Activated gamma-delta T cell (primary cell): ENCODE measurements at places on chromosomes 11 and 22.

DNA sequence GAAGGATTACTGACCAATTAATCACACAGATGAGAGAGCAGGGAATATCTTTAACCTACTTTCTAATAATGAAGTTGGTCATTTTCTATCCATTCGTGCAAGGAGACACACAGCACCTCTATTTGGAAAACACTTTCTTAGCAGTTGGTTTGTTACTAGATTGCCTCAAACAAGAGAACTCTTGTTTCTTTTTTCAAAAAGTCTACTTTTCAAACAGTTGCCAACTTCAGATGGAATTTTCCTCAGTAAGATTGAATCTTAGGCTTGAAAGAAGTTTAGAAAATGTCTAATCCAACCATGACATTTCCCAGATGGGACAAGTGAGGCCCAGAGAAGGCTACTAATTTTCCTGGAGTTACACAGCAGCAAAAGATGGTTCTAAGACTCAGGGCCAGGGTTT lies 42.4 kb upstream of the SMTN start:
- DNase-seq = no peak

DNA sequence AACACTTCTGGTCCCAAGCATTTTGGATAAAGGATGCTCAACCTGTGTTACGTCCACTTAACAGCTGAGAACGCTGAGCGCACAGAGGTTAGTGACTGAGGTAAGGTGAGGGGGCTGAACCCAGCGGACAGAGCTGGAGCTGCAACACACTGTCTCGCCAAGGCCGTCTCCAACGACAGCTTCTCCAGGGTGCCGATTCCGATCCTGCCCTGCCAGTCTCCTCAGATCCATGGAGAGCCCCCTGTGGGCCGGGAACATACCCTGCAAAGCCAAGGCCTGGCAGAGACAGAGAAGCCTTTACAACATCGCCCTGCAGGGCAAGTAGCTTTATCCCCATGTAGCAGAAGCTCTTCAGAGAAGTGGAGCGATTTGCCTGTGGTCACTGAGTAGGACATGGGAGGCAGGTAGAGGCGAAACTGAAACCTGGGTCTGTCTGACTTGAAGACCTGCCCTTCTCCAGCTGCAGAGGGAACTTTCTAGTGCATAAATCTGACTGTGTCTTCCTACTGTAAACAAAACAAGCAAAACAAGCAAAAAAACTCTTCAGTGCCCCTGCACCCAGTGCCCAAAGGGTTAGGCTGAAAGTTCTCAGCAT lies 72.8 kb downstream of the SCUBE1 start:
- DNase-seq = no peak

GRCh38 chr11:68838572-68838964 lies 3.1 kb downstream of the CPT1A start:
- DNase-seq = no peak

DNA sequence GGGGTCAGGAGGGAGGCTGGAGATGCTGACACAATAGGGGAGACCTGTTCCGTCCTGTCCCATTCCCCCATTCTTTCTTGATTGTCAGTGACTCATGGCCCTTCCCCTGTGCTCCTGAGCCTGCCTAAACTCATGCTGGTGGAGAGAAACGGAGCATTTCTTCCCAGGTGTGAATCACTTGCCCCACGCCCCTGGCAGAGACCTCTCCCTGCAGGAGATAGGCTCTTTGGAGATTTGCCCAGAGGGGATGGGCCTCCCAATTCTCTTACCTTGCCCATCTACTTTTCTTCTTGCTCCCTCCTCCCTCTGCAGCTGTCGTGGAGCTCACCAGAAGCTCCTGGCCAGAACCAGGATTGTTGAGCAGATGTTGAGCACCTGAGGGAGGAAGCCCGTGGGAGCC lies 121.9 kb upstream of the OR9Q1 start:
- no peak for DNase-seq

- DNase-seq = no peak
Observed at GRCh38 chr22:47384977-47385376, 622.5 kb downstream of the TBC1D22A start.

DNA sequence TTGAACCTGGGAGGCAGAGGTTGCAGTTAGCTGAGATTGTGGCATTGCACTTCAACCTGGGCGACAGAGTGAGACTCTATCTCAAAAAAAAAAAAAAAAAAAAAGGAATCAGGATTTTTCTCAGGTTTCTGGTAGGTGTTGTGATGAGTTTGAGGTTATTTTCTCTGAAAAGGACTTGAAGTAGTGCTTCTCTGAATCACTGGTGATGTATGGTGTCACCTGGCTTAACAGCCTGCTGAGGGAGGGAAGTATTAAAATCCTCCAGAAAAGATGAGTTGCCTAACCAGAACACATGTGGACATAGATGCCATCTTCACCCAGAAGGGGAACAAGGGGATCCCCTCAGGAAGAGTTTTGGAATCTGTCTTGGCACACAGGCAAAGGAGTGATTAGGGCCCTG lies 20.1 kb downstream of the SMARCB1 start:
- no peak for DNase-seq

- DNase-seq = no peak
Observed at GRCh38 chr11:57801183-57801485, 39.5 kb downstream of the CTNND1 start.

- DNase-seq = no peak
Observed at GRCh38 chr11:73652046-73652730, 5.8 kb downstream of the PLEKHB1 start.

DNA sequence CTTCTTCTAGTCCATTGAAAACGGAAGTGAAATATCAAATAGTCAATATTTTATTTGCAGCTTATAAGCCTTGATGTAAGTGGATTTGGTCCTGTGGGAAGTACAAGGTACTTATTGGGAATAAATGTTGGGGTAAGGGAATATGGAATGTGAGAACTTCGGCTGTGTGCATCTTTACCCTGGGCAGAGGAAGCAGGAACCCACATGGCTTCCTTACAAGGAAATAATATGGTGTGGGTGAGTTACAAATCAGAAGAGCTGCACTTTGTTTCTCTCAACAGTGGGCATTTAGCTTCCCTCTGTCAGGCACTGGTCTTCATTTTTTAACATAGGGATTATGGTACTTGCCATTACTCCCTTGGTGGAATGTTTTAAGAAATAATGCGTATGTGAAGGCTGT lies 77.9 kb downstream of the SCN3B start:
- DNase-seq = no peak

DNA sequence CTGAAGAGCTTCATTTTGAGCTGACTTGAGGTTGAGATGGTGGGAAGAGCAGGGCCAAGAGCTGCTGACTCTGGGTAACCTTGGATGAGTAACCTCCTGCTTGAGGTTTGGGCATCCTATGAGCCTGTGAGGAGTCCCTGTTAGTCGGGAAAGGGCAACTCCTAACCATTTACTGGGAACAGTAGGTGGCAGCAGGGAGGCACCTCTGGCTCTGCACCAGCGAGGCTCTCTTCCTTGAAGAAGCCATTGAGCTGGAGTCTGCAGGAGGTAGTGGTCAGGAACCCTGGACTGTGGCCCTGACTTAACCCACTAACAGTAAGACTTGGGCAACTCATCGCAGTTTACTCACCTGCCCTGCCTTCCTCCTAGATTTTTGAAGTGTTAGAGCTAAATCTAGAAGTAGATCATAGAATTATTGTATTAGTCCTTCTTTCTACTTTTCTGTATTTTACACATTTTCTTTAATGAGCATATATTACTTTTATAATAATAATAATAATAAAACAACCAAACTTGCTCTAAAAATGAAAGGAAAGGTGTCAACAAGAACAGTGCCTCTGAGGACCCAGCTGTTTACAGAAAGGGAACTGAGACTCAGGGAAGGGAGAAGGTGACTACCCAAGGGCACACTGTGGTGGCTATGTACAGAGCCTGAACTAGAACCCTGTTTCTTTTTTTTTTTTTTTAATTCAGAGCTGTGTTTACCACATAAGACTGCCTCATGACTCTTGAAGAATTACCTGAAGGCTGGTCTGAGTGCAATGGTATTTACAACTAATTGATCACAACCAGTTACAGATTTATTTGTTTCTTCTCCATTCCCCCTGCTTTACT lies 47.5 kb downstream of the MEI1 start:
- no peak for DNase-seq

DNA sequence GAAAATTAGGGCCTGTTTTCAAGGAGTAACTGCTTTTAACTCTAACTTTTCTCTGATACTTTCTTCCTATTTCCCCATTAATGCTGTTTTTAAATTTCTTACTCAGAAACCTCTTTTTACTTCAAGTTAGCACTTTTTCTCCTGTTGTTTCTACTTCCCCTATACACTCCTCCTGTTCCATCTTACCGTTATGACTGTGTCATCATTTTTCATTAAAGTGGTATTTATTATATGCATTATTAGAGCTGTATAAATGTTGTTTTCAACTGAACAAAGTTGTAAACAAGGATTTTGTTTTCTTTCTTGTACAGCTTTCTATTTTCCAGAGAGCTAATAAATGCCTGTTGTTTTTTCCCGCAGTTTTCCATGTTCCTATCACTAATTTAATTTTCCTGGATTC lies 84.6 kb downstream of the EXT2 start:
- DNase-seq = no peak

DNA sequence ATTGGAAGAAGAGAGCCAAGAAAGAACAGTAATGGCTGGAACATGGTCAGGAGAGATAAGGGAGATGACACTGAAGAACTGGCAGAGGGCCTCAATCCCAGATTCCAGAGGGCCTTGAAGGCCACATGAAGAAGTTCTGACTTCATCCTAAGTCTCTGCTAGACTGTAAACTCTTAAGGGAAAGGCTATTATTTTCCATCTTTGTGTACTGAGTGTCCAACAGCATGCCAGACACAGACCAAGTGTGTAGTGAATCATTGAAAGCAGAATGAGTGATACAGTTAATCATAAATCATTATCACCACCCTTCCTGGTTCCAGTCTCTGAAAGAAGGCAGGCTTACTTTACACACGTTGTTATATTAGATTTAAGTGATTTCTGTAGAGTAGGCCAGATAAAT lies 185.3 kb upstream of the C11orf87 start:
- no peak for DNase-seq

GRCh38 chr22:46780453-46780852 lies 18.0 kb downstream of the TBC1D22A start:
- DNase-seq = no peak

DNA sequence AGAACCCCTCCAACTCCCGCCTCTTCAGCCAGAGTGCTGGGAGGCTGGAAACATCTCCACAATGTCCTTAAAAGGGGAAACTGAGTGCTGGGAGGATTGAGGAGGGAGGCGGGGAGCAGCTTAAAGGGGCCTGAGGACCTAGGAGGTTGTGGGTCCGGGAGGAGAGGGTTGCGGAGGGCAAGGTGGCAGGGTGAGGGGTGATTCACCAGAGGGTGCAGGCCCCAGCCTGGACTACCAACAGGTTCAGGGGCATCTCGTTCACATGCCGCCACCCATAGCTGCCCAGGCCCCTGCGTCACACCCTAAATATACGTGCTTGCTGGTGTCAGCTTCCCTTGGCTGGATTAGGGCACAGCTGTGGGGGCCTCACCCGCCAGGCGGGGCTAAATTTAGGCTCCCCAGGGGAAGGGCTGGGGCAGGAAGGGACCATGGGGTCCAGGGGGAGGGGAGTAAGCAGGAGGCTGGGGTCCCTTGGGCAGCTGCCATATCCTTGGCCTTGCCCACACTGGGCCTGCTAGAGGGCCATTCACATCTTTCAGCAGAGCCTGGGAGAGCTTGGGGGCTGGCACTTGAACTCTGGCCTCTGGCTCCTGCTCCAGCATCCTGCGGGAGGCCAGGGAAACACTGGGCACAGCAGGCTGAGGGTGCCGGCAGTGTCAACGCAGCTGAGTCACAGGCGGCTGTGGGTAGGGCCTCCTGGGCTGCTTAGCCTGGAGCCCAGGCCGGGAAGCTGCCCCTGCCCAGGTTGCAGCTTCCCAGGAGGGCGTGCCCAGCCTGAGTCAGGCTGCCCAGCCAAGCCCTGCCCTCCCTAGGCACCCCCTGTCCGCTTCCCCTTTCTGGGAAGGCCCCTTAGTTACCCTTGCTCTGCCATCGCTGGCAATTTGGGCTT lies 1.3 kb downstream of the EHBP1L1 start:
- DNase-seq = no peak

- no peak for DNase-seq
Observed at GRCh38 chr22:19806213-19807160, 45.9 kb downstream of the TBX1 start.

- DNase-seq = no peak
Observed at GRCh38 chr11:116519499-116519898, 253.3 kb downstream of the BUD13 start.
